Endodermal cell (in vitro differentiated cells): ENCODE measurements at places on chromosomes 5 and 9.

DNA sequence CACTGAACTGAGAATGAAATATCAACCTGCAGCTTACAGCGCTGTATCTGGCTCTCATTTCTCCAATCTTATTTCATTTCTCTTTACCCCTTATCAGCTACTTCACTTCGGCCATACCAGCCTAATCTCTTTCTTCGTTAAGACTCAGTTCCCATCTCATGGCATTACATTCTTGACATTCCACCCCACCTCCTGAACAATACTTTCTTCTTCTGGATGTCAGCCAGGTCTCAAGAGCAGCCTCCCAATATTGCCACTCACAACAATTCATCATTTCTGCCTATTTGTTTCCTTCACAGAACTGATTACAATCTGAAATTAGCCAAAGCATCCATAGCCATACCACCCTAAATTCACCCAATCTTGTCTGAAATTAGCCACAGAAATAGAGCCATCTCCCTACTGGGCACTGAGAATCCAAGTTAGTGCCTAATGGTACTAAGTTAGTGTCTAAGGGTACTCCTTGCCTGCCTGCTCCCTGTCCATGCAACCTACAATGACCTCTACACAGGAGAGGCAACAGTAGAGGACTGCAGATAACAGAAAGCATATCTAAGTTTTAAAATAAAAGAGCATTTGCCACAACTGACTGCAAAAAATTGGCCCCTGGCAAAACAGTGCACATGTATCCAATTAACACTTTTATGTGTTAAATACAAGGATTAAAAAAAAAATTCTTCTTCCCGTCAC lies 35.2 kb downstream of the SETX start:
- no peak for DNase-seq

GRCh38 chr5:16540421-16540820 lies 74.8 kb upstream of the ZNF622 start:
- no peak for DNase-seq

DNA sequence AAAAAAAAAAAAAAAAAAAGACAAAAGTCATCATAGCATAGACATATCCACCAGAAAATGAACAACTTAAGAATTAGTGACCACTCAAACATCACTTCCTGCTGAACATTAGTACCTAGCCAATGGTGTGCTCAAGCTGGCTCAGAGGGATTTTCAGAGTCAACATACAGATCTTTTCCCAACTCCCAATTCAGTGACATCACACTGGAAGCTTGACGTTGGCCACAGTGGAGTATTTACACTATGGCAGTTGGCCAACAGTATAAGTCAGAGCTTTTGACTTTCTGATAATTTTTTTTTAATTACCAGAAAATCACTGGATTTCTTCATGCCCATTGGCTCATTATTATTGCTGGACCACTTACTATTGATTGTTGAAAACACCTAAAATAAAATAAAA lies 383.5 kb downstream of the ARHGEF28 start:
- no peak for DNase-seq

GRCh38 chr9:133597316-133597957 lies 11.8 kb downstream of the FAM163B start:
- no peak for DNase-seq

DNA sequence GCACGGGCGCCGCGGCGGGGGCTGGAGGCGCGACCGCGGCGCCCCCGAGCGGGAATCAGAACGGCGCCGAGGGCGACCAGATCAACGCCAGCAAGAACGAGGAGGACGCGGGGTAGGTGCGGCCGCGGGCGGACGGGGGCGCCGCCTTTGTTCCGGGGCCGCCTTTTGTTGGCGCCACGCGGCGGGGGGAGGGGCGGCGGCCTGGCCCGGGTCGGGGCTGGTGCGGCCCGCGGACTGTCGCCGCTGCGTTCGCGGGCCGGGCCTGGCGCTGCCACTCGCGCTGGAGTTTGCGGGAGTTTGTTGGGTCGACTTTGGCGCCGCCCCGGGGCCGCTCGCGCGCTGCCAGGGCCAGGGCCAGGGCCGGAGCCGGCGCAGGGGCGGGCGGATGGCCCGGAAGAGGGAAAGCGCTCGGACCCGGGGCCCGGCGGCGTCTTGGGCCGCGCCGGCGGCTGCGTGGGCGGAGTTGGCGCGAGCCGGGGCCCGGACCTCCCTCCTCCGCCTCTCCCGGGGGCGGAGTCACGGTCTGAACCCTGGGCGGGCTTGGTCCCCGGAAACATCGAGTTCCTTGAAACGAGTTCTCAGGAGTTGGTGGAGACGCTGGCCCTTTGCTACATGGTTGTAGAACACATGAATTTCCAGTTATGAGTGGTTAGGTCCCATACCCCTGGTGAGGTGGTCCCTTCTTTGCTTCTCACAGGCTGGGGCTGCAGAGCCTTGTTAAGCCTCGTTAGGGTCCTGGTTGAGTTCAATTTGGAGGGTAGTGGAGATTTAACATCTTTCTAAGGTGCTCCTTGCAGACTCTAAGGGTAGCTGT lies 809 bp downstream of the HNRNPAB start:
- DNase-seq, result peak; percentile 84
